HFFc6 (cell line): ENCODE measurements at places on chromosomes 12 and 14.

GRCh38 chr14:96126783-96127271 lies 77.8 kb upstream of the BDKRB2 start:
- no peak for DNase-seq

- DNase-seq: peak; percentile 67
Observed at GRCh38 chr12:15928346-15928745, 17.2 kb downstream of the DERA start.

- no peak for DNase-seq
Observed at GRCh38 chr12:90331262-90331661, 622.6 kb upstream of the ATP2B1 start.

DNA sequence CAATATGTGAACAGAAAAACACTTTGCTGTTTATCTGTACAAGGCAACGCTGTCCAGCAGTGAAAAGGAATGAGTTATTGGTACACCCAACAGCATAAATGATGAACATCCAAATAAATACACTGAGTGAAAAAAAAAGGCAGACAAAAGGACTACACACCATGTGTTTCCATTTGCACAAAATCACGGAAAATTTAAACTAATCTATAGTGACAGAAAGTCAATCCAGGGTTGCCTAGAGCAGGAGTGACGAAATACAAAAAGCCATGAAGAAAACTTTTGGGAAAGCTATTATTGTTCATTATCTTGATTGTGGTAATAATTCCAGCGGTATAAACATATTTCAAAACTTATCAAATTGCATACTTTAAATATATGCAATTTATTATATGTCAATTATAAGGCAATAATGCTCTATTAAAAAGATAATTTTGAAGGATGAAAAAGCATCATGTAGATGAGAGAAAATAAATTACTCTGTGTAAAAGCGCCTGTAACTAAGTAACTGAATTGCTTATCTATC lies 578.0 kb upstream of the TMEM132C start:
- no peak for DNase-seq

DNA sequence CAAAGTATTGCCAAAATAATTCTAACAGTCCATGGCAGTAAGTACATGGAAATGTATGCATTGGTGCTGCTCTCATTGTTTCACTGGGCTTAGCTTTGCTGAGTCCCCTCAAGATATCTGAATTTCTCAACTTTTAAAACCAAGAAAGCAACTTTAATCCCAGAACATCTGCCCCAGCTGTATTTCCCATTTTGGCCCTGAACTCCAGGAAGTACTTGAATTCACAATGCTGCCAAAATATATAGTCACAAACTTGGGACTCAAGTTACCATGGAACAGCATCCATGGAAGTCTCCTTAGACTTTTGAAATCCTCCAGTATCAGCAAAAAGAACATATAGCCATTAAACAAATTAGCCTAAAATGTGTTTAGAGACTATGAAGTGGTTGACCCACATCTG lies 78.5 kb upstream of the FLRT2 start:
- DNase-seq: no peak

GRCh38 chr12:91773749-91774429 lies 371.8 kb downstream of the BTG1 start:
- no peak for DNase-seq

DNA sequence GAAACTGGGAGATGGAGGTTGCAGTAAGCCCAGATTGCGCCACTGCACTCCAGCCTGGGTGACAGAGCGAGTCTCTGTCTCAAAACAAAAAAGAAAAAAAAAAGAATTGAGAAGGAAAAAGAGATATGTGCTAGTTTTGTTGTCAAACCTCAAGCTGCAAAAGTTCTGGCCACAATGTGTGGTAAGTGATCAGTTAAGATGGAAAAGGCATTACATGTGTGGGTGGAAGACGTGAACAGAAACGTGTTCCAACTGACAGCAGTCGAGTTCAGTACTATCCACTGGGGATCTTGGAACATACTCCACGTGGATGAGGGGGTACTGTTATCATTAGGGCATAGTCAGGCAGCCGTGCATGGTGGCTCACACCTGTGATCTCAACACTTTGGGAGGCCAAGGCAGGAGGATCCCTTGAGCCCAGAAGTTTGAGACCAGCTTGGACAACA lies 17.3 kb downstream of the GPR68 start:
- DNase-seq: no peak

DNA sequence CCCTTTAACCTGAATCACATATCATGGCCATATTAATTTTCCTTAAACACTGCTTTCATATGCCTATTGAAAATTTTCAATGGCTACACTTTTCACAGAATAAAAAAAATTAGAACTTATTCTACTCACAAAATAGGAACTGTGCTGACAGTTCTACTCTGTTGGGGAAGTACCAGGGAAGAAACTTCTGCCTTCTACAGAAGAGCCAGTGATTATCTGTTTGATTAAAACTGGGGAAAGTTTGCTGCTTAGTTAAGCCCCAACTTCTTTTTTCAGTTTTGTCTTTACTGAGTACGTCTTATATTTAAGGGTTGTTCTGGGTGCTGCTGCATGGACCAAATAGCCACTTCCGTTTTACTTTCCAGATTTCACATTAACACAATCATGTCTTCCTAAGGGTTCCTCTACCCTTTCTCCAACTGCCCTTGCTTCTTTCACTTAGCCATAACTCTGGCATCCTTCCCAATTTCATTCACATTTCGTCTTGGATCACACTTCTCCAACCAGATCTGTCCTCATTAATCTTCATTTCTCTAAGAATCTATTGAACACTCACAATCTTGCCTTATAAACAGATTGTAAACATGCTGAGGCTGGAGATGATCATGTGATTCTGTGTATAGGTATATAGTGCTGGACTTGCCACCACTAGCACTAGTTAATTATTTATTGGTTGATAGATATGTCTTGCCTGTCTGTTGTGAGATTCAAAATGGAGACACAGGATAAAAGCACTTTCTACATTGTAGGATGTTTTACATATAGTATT lies 1.9 kb upstream of the SEL1L start:
- no peak for DNase-seq

GRCh38 chr12:64669270-64669842 lies 59.1 kb downstream of the RASSF3 start:
- no peak for DNase-seq

DNA sequence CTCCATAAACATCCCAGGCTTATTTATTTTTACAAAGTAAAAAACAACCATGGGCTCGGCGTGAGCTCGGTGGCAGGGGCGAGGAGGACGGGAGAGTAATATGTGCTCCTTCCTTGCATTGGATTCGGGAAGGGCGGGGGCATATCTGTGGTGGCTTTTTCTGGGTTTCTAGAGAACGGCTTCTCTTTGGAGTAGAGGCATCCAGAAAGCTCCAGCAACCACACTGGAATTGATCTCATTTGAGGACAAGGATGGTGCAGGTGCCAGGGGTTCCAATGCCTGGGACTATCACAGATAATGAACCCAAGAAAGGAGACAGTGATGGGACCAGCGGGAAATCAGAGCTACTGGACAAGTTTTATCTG lies 18.9 kb downstream of the ADGRD1 start:
- no peak for DNase-seq

- DNase-seq: peak; percentile 22
Observed at GRCh38 chr14:30521899-30522736, 36.8 kb upstream of the G2E3 start.

DNA sequence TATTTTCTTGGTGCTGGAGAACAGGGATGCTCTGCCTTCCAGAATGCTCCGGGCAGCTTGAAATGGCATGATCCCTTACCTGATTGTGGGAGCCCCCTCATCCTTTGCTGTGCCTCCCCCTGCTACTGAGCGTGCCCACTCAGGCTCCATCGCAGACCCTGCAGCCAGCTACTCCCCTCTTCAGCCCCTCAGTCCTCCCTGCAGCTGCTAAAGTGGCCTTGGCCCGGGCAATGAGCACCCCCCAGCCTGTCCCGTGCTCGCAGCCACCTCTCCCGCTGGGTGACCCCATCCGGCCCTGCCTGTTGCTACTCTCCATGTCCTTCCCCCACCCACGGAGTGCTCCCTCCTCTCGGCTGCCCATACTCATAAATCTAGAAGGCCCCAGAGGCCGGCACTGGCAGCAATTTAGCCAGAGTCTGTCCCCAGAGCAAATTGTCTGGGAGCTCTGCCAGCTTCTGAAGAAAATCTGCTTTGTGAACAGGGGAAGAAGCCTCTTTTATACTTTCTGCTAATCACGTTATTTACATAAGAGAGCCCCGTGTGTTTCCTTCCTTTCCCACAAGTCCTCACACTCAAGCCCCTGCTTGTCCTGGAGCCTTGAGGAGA lies 143.7 kb upstream of the FRMD6 start:
- DNase-seq: peak; percentile 52

GRCh38 chr14:98169170-98169587 lies 1102.8 kb downstream of the BCL11B start:
- no peak for DNase-seq

DNA sequence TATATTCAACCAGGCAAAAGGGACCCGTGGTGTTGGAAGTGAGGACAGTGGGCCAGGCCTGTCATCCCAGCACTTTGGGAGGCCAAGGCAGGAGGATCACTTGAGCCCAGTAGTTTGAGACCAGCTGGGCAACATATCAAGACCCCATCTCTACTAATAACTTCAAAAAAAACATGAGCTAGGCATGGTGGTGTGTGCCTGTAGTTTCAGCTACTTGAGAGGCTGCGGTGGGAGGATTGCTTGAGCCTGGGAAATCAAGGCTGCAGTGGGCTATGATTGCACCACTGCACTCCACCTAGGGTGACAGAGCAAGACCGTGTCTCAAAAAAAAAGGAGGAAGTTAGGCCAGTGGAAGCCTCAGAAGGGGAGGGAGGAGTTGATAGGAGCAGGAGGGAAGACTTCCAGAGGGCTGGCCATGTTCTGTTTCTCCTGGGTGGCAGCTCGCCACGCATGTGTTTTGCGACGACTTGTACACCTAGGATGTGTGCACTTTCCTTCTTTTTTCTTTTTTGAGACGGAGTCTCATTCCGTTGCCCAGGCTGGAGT lies 10.1 kb downstream of the SLC25A29 start:
- no peak for DNase-seq

DNA sequence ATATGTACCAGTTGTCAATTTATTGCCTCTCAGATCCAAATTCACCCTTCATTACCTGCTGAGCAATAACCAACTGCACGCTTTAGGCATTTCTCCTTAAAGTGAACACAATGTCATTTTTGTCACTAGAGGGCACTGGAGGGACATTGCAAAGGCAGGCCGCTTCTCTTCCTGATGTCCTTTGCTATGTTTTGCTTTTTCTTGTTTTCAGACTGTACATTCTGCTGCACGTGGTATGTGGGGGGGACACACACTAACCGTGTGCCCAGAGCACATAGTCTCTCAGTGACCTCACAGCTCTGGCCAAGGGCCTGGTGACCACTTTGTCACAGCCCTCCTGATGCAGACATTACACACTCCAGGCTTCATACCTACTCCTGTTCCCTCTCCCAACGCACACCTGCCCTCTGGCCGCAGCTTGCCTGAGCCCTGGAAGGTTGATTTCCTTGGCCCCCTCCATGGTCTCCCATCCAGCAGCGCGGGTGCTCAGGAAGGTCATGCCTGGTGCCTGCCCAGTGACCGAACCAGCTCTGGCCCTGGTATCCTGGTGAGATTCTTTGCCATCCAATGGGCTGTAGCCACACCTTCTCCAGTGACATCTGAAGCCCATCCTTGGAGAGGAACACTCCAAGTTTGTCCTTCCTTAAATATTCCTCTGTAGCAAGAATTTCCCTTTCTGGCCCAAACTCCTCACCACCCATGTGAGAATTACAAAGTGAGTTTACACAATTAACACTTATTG lies 39.9 kb downstream of the MYO1H start:
- DNase-seq: peak; percentile 42

DNA sequence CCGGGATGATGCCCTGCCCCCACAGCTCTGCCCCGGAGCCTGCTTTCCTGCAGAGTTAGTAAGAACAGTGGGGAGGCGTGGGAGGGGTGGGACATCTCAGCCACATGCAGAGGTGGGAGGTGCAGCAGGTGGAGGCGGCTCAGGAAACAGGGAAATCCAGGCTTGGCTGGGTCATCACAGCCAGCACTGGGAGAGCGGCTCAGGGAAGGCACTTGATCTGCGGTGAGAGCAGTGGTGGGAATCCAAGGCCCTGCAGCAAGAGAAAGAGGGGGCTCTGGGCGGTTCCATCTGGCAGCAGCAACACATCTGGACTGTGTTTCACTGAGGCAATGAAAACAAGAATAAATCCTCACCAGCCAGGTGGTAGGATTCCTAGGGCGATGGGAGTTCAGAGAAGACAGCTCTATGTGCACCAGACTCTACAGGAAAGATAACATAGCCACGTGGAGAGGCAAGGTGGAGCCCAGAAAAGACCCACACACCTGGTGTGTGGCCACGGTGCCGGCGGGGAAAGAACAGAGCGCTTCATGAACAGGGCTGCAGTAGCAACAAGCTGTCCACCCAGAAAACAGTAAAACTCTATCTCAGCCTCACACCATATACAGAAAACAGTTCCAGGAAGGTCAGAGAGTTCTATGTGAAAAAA lies 57.6 kb downstream of the CCDC85C start:
- no peak for DNase-seq

DNA sequence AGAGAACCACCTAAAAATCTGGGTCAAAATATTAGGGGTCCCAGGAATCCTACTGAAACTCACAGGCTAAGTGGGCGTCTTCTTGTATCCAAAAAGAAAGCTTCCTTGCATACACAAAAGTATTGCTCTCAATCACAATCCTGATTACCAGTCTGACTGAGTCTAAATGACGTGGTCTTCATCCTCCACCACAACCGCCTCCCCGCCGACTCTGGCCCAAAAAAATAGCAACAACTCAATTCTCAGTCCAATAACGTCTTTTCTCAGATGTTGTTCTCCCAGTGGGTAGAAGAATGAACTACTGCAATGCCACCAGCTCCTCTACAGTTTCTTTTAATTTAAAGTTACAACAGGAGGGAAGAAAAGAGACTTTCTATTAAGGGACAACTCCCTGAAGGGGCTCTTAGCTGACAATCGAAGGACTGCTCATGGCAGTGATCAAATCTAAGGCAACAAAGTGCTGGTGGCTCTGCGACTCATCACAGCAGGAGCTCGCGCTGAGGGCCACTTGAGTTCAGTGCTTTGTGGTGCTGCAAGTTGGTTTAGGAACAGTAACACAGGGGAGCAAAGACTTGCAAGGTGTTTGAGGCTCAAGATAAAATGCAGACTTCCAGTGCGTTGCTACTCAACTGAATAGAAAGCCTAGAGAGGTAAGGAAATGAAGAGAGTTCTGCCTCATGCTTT lies 394.1 kb downstream of the BCAT1 start:
- no peak for DNase-seq

DNA sequence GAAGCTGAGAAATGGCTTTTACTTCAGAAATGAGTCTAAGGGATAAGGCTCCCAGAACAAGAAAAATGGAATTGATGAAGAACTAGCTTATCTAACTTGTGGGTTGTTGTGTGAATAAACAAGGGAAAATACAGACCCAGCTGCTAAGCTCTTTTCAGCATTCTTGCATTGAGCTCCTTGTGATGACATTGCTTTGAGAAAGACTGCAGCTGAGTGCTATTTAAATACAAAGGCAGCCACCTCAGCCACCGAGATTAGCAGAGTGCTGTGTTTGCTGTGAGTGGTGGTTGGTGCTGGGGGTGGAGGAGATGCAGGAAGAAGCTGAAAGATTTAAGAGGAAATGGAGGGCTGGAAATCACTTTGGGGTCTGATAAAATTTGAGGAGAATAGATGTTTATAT lies 396.0 kb upstream of the PRICKLE1 start:
- DNase-seq: no peak

GRCh38 chr14:66133666-66134065 lies 352.5 kb upstream of the CCDC196 start:
- DNase-seq: no peak
